ENCODE measurements at places on chromosomes 2 and 18.

- no peak for DNase-seq
Measured at GRCh38 chr2:98936353-98937351, 627 bp upstream of the CRACDL start.

GRCh38 chr2:24262421-24262970 lies 87.6 kb downstream of the FAM228A start:
- DNase-seq = no peak

GRCh38 chr2:29238497-29238896 lies 123.3 kb downstream of the CLIP4 start:
- DNase-seq = no peak

GRCh38 chr2:203594541-203594940 lies 59.4 kb upstream of the RAPH1 start:
- no peak for DNase-seq

DNA sequence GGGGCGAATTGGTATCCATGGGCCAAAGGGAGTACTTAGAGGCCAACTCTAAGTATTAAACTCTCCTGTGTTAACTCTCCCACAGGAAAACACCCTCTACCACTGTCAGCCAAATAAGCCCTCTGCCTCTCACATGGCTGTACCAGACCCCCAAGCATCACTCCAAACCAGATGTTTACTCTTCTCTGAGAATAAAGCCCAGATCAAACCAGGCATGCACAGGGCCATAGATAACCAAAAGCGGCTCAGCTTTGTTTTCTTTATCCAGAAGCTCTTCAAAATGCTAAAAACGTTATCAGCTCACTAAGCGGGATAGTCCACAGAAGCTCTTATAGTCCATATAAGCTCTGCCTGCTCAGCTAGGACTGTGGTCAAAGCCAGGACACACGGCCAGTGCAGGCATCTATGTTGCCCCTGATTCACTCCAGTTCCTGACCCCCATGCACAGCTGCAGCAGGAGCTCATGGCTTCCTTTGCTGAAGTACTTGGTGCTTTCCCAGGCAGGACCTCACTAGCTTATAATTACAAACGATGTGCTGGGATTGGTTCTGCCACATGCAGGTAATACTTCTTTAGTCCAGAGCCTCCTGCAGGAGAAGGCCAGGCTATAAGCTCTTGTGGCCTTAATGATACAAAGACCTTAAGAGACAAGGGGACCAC lies 21.0 kb upstream of the SEMA4C start:
- DNase-seq = no peak

DNA sequence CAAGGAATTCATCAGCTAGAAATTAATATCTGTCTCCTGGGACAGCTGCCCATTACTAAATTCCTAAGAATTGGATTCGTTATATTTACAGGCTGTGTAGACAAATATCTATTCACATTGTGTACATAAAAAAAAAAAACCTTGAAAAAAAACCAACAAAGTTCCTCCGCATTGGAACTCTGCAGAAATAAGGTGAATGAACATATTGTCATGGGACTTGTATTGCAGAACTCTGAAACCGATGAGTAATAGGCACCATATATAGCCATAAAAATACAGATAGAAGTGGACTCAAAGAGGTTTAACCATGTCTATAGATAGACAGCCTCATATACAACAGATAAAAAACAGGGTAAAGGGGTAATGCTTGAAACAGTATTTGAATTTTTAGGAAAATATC lies 909.9 kb upstream of the CHAC2 start:
- no peak for DNase-seq

- DNase-seq = no peak
Measured at GRCh38 chr2:38601463-38602135, 1.1 kb downstream of the HNRNPLL start.

GRCh38 chr2:70468878-70469277 lies 84.7 kb downstream of the TGFA start:
- no peak for DNase-seq

- DNase-seq = no peak
Measured at GRCh38 chr2:235390108-235390815, 103.6 kb upstream of the AGAP1 start.

DNA sequence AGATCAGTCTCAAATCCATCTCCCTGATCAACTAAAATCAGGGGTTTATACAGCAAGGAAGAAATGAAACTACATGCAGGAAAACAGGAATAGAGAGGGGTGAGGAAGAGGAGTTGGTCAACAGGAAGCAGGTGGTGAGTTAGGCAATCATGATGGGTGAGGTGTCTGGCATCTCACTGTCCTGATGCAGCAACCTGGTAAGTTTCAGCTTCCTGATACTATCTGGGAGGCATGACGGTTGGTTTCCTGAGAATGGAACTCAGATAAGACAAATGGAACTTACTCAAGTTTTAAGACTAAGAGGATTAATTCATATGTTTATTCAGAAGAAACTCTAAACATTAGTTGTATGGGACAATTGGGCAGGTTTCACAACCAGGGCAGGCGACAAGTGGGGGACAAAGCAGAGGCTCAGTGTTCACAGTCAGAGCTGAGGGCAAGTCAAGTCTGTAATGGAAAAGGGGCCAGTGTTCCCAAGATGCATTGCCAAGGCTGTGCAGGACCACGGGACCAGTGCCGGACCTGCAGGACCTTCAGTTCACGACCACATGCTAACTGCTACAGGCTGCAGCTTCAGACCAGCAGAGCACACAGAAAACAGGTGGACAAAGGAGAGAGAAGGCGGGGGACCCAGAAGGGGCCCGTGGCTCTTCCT lies 17.7 kb upstream of the GALM start:
- DNase-seq = no peak

- DNase-seq = no peak
Measured at GRCh38 chr18:52163478-52163877, 176.5 kb upstream of the DCC start.

- DNase-seq = no peak
Measured at GRCh38 chr2:20144861-20145260, 80.1 kb downstream of the SDC1 start.

DNA sequence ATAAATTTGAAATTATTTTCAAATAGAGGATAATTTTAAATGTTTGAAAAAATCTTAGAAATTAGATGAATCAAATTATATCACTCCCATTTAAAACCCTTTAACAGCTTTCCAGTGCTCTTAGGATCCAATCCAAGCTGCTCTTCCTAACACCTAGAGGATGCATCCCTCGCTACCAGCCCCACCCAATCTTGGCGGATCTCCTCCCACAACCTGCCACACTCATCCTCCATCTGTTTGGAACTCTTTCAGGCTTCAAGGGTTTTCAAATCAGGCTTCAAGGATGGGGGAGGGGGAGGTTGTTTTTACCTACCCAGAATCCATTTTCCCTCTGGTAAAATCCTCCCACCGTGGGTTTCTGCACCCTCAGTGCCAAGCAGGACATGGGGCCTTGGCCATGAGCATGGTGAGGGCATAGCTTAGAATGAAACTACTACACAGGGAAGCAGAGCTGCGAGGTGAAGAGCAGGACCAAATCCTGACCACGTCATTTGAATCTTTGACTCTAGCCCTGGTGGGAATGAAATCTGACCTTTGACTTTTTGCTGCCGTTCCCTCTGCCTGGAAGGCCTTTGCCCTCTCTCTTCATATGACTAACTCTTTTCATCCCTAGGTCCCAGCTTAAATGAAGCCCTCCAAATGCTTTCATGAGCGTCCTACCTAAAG lies 113.0 kb upstream of the MAPRE2 start:
- DNase-seq = no peak

GRCh38 chr2:213007290-213007838 lies 144.0 kb downstream of the IKZF2 start:
- DNase-seq = no peak

DNA sequence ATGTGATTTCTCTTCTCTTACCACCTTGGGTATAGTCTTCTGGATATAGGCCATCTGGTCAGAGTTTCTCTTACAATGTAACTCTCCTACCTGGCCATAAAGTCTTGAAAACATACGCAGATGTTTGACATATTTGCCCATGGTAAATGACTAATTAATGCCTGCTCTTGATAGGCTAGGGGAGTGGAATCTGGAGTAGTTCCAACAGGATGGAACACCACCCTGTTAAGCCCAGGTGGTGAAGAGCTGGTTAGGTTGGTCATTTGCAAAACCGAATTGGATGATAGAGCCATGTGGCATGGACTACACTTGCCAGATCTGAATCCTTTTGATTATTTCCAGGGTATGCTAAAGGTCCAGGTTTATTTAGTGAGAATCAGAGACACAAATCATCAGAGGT lies 36.5 kb downstream of the HADHB start:
- DNase-seq = no peak

GRCh38 chr18:4385876-4386275 lies 69.2 kb downstream of the DLGAP1 start:
- no peak for DNase-seq

DNA sequence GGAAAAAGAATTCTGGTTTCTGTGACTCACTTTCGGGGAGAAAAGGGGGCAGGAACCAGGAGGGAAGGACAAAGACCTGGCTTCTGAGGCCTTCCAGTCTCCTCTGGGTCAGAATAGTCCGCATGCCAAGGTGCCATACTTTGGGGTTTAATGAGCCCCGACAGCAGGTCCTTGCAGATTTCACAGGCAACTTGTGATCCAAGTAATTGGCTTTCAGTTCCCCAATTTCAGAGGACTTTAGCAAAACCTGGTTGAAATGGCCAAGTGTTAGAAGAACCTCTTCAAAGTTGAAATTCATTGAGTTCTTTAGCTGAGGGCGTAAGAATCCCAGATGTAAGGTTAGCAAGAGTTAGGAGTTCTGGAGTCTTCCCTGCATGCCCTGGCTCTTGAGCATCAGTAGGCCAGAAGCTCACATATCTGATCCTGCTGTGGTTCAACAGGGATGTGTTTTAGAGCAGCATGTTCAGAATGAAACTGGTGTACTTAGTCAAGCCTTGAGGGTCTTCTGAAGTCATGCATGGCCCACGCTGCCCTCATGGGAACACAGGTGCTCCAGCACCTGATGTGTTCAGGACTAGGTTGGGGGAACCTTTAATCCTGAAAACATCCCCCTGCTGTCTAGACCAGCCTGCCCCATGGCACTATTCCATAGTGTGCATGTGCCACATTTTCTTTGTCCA lies 143.0 kb downstream of the NUP35 start:
- no peak for DNase-seq
